Myocyte (in vitro differentiated cells): ENCODE measurements at places on chromosomes 16 and 17. TPM values are rescaled to one million over a fixed set of nuclear protein-coding genes. Genes with fewer than 3 reads are reported as not detected.
A peak's percentile ranks its signal among the peaks of the same experiment; 100 is the strongest.

DNA sequence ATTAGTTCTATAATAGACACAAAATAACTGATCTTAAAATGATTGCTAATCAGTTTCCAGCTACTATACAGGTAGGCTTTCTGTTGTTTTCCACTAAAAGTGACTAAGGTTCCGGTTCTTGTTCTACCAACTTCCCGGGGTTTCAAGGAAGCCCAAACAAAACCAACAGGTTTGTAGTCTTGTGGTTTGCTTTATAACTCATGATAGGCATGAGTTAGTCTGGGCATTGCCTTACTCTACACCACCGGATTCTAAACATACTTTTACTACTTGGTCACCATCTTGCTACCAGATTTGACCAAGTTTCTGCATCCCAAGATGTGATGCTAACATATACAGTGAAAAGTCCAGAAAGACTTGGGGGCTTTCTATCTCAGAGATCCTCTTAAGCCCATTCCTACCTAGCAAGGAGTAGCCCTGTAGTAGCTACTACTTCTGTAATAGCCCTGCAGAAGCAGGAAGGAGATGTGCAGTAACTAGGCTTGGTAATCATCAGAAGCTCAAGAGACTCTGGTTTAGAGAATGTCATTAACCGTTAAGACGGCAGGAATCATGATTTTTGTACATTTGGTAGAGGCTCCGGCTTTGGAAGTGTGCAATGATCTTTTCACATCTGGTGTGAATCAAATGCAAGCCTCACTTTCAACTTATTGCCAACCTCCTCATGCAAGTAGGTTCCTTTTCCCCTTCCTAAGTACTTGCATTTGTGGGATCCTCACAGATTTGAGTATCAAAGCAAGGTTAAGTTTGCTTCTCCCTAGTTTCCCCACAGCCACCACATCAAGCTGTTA, 1.6 kb downstream of the FAM117A start:
- no peak for DNase-seq

DNA sequence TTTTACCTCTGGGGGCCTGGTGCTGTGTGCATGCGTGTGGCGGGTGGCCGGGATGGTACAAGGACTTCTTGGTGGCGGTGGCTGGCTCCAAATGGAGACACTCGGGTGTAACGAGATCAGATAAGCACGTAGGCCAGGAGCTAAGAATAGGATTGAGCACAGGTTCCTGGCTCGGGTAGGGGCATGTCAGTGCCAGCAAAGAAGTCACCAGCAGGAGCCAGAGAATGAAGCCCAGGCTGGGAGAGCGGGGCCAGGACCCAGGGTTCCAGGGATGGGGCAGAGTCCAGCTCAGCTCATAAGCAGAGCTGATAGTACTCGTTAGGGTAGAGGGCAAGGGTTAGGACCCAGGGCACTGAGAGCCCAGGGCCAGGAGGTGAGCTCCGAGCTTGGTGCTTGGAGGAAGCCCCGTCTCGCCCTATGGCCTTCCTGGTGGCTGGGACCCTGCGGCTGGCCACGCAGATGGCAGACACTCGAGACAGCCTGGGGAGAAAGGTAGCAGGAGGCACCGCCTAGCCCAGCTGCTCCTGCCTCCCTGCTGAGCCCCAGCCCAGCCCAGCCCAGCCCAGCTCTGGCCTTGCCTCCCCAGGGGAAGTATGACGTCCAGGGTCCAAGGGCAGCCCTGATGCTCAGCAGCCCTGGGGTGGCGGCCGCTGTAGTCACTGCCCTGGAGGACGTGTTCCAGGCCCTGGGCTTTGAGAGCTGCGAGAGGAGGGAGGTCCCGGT, 8.9 kb downstream of the ZNF213 start:
- peak; percentile 48 for DNase-seq

DNA sequence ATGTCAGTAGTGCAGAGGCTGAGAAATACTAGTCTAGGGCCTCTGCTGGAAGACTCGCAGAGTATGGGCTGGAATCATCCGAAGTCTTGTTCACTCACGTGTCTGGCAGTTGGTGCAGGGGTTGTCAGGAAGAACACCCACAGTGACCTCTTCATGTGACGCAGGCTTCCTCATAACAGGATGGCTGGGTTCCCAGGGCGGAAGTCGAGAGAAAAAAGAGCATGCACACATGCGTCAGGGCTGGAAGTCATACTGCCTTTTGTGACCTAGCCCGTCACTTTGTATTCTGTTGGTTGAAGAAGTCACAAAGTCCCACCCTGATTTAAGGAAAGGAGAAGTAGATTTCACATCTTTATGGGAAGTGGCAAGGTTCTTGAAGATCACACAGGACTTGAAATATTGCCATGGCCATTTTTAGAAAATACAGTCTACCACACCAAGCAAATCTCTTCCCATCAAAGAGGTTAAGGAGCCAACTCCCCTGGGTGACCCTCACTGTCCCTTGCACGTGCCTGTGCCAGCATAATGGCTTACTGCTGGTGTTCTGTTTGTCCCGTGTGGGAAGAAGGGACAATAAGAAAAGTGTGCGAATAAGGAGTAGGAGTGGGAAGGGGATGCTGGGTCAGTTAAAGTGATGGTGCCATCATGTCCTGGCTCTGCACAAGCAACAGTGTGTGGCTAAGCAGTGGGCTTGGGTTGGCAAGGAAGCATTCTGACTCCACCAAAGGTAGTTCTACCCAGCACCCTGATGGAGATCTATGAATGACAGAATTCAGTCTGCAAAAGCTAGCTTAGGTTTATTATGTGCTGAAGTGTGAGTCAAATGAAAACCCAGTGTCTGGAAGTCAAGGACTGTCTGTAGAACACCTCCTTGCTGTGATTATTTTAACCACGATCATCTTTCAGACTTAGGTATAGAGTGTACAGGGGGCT, 28.1 kb downstream of the HEATR3 start:
- DNase-seq: no peak

DNA sequence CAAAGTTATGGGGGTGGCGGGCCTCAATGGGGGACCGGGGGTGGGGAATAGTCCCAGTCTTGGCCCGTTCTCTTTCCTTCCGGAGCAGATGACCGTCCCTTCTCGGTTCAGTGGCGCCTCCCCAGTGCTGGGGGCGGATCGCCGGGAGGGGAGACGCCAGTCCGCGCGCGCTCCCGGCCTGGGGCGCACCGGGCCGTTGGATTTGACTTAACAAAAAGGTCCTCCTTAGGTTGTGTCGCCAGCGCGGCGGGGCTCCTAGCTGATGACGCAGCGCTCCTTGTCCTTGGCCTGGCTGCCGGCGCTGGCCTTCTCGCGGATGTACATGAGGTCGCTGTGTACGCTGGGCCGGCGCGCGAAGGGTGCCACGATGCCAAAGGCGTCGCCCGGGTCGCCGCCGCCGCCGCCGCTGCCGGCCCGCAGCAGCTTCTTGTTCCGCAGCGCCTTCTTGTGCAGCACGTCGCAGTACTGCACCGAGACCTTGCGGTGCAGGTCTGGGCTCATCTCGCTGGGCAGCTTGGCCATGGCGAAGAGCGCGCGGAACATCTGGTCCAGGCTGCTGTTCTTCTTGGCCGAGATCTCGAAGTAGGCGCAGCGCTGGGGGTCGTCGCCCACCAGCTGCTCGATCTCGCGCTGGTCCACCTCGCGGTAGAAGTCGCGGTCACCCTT, 1.2 kb downstream of the RASD1 start:
- DNase-seq: no peak

DNA sequence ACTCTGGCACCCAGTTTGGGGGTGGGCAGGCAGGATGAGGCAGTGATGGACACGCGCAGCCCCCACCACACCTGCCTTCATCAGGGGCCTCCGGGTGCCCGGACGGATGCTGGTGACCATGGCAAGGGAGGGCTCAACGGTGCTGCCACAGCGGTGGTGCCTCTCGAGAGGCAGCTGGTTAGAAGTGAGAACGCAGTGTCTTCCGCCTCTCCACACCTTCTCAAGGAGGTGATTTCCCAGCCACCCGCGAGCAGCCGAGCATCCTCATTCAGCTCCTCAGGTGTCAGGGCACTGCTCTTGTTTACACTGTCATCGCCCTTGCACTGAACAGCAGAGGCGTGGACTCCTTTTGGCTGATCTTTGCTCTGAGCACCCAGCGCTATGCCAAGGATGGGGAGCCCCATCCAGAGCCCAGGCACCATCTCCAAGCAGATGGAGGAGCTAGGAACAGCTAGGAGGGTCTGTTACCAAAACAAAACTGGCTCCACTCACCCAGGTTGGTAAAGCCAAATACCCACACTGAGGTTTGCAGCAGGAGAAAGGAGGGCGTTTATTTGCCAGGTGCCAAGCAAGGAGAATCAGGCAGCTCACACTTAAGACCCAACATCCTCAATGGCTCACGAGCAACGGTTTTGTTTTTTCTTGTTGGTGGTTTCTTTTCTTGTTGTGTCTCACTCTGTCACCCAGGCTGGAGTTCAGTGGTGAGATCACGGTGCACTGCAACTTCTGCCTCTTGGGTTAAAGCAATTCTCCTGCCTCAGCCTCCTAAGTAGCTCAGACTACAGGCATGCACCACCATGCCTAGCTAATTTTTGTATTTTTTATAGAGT, 174.3 kb upstream of the TNRC6C start:
- no peak for DNase-seq

GRCh38 chr16:73166947-73167550, 119.1 kb upstream of the ZFHX3 start:
- DNase-seq: no peak

- DNase-seq: peak; percentile 15
Observed at GRCh38 chr17:53527473-53527872, 295.3 kb upstream of the KIF2B start.

DNA sequence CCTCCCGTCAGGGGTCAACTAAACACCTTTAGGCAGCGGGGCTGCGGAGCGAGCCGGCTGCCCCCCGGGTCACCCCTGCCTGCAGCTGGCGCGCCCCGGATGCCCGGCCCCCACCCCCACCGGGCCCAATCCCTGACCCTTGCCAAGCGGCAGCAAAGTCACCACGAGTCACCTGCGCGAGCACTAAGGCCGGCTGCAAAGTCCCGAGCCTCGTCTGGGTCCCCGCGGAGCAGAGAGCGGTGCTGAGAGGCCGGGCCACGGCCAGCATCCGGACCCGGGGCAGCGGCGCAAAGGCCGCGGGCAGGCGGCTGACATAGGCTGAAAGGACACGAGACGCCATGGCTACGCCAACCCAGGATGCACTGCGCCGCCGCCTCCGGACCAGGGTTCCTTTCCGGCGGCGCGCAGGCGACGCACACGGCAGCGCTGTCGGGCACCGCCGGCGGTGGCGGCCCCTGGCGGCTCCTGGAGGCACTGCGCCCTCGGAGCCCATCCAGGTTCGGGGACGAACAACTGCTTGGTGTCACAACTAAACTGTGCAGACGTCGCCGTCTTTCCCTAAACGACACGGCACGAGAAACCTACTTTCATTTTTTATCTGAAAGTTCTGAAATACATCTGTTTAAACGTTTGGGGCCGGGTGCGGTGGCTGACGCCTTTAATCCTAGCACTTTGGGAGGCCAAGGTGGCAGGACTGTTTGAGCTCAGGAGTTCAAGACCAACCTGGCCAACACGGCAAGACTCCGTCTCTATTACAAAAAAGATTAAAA, at the start of gene NDUFAB1:
NDUFAB1 (minus strand) TSS at position 366 of the 770 bp plus-strand sequence; CDS start at position 340, 26 bp downstream.
- peak; percentile 91 for DNase-seq

GRCh38 chr17:42378959-42379594, 9.2 kb downstream of the STAT3 start:
- no peak for DNase-seq

DNA sequence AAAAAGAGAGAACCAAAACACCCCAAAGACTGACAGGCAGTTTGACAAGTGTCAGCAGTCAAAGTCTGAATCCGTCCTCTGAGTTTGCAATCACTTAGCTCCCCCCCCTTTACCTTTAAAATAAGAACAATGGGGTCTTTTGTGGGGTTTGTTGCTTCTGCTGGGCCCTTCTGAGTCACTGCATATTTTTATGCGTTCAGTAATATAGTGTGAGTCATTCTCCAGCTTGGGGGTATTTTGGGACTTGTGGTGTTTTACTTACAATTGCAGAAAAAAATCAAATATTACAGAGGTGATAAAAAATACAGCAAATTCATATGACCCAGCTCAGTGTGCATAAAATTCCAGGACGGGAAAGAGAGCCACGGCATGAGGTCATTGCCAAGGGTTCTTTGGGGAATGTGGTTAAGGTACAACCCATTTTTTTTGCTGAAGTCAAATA, 120.1 kb downstream of the CYLD start:
- peak; percentile 13 for DNase-seq

DNA sequence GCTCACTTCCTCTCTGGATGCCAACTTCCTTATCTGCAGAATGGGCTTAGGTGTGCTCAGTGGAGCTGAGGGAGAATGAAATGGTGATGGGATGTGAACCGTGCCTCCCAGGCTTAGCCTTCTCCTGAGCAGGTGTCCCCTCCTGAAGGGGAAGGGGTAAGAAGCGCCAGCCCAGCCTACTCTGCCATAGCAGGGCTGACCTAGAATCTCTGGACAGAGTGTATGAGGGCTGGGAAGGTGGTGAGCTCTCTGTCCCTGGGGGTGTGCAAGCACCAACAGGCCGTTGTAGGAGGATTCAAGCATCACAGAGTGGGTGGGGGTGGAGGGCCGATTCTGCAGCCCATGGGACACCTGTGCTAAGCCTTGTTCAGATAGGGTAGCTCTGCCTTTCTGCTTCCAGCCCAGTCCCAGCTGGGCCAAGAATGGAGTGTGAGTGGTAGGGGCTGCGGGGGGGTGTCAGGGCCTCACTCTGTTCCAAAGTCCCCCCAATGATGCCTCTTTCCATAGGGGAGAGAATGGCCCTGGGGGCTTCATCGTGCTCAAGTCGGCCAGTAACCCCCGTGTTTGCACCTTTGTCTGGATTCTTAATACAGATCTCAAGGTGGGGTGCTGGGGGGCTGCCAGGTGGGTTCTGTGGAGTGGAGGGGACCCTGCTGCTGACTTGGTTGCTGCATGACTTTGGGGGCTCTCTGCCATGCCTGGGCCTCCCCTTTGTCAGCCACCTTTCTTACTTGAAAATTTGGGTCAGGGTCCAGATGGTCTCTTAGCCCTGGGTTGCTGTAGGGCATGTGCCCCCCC, 3.2 kb upstream of the TCAP start:
- no peak for DNase-seq

DNA sequence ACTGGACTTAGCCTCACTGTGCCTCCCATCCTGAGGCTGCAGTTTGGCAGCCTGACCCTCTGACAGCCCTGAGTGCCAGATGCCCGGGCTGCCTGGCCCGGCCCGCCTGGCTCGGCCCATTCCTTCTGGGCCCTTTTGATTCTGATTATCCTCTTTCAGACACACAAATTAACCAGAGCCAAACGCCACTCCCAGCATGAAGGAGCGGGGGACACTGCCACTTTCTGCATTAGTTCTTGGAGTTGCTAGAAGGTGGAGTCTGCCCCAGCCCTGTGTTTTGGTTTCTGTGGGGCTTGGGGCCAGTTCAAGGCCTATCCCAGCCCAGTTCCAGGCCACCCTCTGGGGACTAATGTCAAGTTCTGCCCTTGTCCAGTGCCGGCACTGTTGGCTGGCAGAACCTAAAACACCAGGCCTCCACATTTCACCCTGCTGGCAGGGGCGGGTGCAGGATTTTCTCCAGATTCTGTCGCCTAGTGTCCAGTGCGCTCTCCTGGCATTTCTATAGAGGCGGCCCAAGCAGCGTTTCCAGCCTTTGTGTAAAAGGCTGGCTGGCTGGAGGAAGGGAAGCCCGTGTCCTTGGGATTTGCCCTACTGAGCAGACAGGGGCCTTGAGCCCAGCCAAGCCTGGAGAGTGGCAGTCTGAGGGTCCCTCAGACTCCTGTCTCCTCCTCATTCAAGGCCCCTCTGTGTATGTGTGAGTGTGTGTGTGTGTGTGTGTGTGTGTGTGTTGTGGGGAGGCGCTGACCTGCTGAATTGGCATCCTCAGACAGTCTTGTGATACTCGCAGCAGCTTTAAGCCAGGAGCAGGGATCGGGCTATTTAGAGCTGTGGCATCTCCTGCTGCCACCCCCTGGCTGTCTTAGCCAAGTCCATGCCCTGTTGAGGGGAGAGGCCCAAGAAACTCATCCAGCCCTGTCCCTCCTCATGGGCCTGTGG, 21.4 kb downstream of the PLCD3 start:
- DNase-seq: peak; percentile 83

The PRM1 gene
- not detected in 2 replicates for total RNA-seq

The CHST6 gene
- 0.29 and 0.94 TPM in 2 replicates for total RNA-seq

The ANKRD40CL gene
- not detected in 2 replicates for total RNA-seq

The TOB1 gene
- total RNA-seq: 23.9 and 26.3 TPM in 2 replicates

The ASGR1 gene
- total RNA-seq: 0.13 TPM in 1 of 2 replicates, not detected in the other
